NCI-H446 (cell line): ENCODE measurements at places on chromosomes 7 and 10.

DNA sequence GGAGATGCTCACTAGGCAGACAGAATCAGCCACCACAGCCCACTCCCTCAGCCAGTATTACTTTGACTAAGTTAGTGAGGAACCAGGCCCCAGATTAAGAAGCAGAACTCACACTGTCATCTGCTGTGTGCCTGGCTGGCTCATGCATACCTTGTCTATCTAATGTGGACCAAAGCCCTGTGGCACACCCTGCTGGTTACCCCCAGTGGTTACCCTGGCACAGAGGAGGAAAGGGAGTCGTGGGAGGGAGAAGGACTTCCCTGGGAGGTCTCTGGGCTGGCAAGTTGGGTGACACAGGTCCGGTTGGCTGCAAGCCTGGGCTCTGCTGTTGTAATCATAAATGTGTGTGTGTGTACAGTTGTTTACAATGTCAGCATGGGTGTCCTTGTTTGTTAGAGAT, 7.5 kb upstream of the SH2D4B start:
- no peak for DNase-seq

DNA sequence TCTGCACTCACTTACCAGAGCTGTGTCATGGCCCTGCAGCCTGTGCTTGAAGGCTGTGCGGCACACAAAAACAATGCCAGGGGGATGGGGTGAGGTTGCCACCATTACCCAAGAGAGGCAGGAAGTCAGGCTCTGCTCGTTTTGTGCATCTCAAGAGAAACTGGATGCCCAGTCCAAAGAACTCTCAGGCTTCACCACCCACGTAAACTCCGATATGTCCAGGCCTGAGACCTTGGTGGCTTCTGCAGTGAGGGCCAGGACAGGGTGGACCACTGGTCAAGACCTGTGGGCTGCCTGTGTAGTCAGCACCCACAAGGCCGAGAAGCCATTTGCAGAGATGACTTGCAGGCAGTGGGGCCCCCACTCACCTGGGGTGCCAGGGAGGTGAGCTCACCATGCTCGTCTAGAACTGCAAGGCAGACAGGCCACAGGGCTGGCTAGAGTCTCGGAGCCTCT, 54.7 kb upstream of the EBF3 start:
- no peak for DNase-seq

DNA sequence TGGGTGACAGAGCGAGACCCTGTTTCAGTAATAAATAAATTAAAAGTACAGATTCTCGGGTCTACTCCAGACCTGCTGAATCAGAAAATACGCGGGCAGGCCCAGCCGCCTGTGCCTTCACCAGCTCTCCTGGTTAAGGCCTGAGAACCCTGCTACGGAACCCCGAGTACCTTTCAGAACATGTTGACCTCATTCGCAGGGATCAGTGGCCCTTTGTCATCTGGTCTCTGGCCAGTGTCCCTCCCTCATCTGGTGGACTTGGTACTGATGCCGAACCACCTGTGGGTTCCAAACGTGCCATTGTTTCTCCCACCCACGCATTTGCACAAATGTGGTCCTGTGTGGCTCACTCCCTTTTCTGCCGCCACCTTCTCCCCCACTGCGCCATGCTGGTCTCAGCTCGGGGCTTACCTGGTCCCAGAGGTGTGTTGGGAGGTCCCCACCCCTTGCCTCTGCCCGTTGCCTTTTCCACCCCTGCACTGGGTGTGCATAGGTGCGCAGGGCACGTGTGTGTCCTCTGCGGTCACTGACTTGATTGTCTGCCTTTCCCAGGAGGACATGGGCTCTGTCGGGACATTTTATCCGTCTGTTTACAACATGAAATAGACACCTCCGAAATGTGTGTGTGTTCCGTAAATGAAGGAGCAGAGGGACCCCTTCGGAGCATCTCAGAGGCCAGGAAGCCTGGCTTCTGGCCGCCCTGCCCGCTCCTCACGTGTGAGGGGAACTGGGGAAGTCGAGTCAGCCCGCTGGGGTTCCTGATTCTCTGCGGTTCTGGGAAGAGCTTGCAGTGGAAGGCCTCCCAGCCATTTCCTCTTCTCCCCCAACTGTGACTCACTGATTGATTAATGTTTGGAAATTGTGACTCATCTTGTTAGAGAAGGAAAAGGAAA, 135.2 kb downstream of the CUX1 start:
- no peak for DNase-seq

- DNase-seq, result peak; percentile 99
These were observed 297.1 kb upstream of the NFE2L3 start for GRCh38 chr7:25854608-25855497.

- peak; percentile 14 for DNase-seq
These were observed 3.0 kb downstream of the GPRIN2 start for GRCh38 chr10:46553238-46554049.

- DNase-seq, result no peak
These were observed 124.1 kb downstream of the SMURF1 start for GRCh38 chr7:99019523-99020412.

DNA sequence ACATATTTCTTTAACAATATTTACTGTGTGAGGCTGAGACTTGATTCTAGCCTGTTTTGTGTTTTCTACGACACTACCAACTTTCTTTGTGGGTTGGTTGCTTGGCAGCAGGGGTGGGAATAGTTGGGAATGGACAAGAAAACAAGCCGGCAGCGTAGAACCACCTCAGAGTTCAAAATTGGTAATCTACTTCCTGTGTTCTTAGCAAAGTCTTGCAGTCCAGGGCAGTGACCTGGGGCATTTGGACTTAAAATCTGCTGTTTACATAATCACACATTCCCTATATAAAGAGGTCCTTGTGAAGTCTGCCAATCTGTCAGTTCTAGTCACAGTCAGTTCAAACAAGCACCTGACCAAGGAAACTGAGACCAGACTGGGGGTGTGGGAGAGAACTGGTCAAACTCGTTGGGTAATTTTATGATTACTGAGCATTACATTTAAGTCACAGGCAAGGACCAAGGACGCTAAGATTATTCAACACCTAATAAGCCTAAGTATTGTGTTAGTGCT, 167.9 kb downstream of the CPEB3 start:
- DNase-seq, result no peak

- no peak for DNase-seq
These were observed 357.5 kb downstream of the DNAJB6 start for GRCh38 chr7:157694376-157694665.

- no peak for DNase-seq
These were observed 51.6 kb downstream of the TFPI2 start for GRCh38 chr7:93838966-93839365.

DNA sequence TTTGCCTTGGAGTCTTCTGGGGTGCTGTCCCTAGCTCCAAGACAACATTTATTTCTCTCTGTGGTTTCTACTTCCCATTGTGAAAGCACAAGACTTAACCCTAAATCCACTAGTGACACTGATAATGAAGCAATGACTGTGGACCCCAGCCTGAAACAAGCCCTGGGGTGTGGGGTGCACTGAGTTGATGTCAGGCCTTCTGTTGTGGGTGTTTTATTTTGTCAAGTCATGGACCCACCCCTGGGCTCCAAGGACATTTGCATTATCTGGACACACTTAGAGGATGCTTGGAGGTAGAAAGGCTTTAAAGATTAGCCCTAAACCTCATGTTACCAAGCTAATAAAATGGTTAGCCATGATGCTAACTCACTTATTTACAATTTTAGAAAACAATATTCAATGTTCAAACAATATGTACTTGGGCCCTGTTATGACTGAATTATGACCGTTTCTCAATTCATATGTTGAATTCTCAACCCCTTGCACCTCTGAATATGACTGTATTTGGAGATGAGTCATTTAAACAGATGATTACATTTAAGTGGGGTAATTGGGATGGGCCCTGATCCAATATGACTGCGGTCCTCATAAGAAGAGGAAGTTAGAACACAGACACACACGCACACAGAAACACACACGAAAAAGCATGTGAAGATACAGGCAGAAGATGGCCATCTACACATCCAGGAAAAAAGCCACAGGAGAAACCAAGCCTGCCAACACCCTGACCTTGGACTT, 137.2 kb upstream of the IGFBP3 start:
- DNase-seq, result no peak

GRCh38 chr10:58322072-58322834, 12.6 kb upstream of the UBE2D1 start:
- no peak for DNase-seq

- no peak for DNase-seq
These were observed 208.1 kb upstream of the HDAC9 start for GRCh38 chr7:18287482-18287881.

DNA sequence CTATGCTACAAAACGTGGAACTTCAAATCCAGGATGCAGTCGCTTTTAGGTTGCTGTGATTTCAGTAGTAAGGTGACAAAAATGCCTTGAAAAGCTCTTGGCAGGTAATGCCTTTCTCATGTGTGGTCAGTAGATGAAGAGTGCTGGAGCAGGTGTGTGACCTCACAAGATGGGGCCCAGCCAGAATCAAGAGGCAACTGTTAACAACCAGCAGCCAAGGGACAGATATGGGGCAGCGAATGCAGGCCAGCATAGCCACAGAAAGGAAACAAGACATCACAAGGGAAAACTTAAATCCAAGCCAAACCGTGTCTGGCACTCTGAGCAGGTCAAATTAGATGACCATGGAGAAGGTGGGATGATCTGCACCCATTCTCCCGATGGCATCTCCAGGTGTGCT, 12.3 kb downstream of the HUS1 start:
- DNase-seq, result no peak

DNA sequence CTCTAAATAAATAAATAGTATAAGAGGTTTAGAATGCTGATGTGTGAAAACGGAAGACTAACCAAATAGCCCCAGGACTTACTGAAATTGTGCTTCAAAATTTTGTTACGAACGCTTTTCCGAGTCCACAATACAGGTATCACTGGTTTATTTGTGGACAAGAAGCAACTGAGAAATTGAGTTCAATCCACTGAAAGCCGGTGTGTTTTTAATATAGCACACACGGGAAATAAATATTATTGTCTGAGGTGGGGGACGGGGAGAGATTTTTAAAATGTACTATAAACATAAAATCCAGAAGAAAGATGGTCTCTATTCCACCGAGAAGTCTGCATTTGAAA, 598 bp downstream of the SLC16A12 start:
- DNase-seq, result no peak

GRCh38 chr10:91034042-91034441, 113.2 kb upstream of the ANKRD1 start:
- no peak for DNase-seq

GRCh38 chr10:109200646-109201045, 722.7 kb downstream of the XPNPEP1 start:
- DNase-seq, result no peak

GRCh38 chr7:43954524-43955228, 28.4 kb downstream of the UBE2D4 start:
- peak; percentile 73 for DNase-seq

GRCh38 chr7:23369100-23369499, 70.0 kb downstream of the MALSU1 start:
- DNase-seq, result no peak

- no peak for DNase-seq
These were observed 35.3 kb downstream of the MTPAP start for GRCh38 chr10:30313579-30314350.

GRCh38 chr7:30114536-30115238, 20.1 kb upstream of the MTURN start:
- no peak for DNase-seq

DNA sequence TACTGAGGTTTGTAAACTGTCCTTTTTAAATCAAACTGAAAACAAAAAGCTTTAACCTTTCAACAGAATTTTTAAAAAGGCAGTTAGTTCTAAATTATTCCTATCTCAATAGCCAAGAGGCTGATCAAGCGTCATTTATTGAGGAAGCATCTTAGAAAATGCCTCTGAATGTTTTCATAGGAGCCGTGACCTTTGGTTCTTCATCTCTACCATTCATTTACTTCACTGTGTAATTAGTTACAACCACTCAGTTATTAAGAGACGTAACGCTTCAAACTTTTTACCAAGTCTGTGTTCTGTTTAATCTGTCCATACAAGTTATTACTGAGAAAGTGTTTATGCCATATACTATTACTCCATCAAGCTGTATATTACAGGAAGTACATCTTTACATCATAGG, 107.4 kb upstream of the KMT2E start:
- no peak for DNase-seq

DNA sequence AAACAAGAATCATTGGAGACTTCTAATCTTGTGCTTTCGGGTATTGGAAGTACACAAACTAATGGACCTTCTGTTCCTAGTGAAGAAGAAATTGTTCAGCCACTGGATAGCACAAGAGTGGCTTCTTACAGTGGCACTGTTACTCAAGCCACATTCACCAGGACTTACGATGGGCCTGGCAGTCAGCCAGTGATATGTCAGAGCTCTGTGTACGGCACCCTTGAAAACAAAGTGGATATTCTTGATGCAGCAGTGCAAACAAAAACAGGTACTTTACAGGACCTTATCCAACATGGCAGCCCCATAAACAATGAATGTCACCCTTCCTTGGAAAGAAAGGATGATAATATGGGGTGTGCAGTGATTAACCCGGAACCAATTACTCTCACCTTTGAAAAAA, 61.6 kb downstream of the TASOR2 start:
- DNase-seq, result no peak

DNA sequence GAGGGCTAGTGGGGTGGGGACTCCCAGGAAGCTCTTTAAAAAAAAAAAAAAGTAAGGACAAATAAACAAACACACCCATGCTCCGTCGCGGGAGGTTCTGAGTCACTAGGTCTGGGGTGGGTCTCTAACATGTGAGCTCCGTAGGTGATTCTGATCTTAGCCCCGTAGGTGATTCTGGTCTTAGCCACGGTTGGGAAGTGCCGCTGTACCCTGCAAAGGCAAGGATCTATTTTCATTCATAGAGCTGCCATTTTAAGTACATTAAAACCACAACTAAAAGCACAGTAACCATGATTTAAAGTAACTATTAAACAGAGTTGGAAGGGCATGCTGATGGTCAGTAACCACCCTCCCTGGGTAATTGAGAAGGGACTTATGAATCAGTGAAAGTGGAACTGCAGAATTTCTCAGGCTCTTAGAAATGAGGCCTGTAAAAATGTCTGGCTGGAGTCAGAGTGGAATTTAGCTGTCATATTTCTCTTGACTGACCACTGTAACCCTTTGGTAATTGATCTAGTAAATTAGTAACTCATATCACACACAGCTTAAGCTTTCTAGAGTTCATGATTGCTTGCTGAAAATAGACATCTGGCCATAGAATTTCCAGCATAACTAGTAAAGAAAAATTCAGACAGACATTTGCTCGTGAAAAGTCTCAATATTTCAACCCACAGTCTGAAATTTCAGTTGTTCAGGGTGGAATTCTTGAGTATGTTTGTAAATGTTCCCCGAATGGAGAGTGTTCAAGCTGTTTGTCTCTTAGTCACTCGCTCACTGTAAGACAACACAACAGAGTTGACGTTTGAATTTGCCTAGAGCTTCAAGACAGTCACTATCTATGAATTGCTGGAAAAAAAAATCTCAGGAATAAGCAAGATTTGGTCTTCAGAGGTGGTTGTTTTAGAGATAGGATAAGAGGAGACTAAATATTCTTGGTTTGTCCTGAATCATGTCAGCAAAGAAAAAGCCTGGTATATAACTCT, 34.2 kb upstream of the TCF7L2 start:
- no peak for DNase-seq

- no peak for DNase-seq
These were observed 555.4 kb upstream of the POM121L12 start for GRCh38 chr7:52479990-52480389.

DNA sequence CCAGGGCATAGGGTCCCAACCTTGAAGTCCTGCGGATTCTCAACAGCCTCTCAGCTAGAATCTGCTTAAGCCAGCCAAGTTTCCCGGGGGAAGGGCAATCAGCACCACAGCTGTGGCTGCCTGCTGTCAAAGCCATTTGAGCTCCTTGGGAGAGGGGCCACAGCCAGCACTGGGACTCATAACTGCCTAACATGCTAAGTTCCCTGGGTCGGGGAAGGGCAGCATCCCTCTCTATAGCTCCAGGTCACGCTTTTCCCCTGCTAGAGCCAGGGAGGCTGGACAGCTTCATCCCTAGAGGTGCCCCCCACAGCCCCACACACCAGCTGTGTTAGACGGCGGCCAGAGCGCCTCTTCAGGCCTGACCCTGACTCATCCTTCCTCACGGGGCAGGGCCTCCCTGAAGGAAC, 49.6 kb upstream of the PDE1C start:
- DNase-seq, result peak; percentile 45
